ENCODE measurements at places on chromosomes 6 and 20.

GRCh38 chr20:20021835-20022234 lies 4.7 kb downstream of the NAA20 start:
- DNase-seq = no peak

DNA sequence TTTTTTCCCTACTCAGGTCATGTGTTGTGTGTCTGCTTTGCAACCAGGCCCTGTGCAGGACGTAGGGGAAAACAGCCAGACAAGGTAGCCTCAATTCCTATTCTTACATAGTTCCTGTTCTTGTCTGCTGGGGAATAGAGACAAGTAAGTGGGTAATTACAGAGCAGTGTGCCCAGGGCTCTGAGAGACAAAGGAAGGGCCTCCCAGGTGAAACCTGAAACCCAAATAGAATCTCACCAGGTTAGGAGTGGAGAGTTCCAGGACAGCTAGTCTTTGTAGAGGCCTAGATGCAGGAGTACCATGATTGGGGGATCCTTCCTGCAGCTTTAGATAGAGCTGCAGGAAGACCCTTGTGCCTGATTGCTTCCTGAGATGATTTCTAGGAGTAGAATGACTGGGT lies 48.4 kb downstream of the DHX35 start:
- no peak for DNase-seq

DNA sequence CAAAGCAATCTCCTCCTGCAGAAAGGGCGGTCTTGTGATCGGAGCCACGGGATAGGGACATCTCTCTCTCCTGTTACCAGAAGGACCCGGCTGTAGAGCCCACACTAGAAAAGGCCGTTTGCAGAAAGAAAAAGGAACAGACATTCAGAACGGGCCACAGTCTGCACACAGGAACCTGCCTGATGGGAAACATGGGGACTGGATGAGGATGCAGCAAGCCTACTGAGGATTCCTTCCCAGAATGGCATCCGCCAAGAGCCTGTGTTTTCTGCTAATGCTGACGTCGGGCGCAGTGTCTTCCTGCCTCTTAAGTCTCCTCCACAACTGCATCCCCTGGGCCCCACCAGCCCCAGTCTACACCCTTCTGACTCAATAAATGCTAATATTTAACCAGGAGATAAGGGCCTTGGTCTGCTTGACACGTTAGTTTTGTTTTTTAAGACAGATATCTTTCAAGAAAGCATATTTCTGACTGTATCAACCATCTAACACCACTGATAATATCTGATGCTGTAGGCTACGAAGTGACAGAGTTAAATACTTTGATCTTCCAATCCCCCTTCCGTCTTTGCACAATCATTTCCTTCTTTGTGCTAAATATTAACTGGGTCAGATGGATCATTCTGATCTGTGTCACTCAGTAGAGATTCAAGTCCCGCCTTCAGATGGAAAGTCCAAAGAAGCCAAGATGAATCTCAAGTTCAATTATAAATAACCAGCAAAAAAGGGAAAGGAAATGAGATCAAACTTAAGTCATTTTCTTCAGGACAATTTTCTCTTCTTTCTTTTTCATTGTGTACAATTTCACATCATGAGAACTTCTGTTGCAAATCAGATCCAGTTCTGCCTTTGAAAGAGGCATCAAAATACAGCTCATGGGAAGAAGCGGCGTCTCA lies 20.7 kb downstream of the FAM50B start:
- DNase-seq = no peak

- DNase-seq = no peak
Observed at GRCh38 chr6:21022343-21023107, 488.3 kb downstream of the CDKAL1 start.

- no peak for DNase-seq
Observed at GRCh38 chr6:142738731-142739130, 206.2 kb downstream of the HIVEP2 start.

DNA sequence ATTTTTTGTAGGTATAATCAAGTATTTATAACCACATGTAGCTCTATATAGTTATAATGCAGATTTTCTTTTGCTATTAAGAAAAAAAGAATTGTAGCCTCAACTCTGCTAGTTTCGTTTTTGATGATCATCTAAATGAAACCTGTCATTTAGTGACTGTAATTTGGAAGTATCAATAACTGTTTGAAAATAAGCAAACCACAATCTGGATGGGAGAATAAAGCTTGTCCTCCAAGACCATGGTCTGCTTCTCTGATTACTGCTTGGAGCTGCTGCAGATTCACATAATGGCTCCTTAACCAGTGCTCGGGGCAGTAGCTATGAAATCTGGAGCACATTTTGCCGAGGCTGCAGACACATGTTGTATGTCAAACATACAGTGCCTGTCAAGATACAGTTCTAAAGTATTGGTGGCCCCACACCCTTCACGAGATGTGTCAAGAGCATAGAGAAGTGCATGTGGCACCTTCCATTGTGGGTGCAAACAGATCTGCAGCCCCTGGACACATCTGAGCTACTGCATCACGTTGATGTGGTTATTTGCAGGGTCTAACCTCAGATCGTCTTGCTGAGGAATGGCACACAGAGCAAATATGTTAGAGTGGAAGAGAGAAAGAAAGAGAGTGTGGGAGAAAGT lies 255.7 kb upstream of the SUPT3H start:
- no peak for DNase-seq

DNA sequence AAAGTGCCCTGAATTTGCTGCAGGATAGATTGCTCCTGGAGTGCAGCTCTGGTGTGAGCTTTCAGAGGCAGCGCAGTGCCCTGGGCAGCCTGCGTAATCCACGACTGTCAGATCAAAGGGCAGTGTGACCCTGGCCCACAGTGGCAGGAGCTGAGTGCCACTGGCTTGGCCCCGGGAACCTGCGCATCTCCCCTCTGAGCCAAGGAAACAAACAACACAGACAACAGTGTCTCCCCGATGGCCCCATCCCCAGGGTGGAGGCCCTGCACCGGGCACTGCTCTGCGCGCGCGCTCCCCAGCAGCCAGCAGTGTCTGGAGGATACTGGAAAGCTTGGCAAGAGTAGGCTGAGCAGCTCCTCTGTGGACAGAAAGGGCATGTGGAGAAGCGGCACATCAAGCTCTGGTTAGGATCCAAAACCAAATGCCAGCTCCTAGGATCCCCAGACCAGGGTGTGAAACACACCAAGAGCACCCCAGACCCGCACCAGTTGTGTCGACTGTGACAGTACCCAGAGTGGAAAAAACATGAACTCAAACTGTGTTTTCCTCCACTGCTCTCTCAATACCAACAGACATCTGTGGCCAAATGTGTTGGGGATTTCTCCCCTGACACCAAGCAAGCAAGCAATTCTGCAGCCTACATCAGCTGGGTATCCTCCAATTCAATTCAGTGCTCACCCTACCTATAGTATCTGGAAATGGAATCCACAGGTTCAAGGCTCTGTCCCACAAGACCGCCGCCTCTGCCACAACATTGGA lies 26.7 kb downstream of the RBCK1 start:
- DNase-seq = no peak

DNA sequence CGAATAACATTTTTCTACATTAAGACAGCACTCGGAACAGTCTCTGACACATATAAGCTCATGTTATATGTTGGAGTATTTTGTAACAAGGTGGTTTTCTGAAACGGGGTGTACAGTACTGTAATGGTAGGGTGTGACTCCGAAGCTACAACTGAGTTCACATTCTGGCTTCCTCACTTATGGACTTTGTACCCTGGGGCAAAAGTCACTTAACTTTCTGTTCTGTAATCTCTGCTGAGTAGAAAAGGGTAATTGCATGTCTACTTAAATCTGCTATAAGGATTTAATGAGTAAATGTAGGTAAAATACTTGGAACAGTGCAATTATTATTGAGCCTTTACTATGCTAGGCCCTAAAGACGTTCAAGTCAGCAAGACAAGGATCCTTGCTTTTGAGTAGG lies 4.7 kb upstream of the LTV1 start:
- DNase-seq = no peak

GRCh38 chr6:122930252-122931180 lies 65.5 kb upstream of the CLVS2 start:
- DNase-seq = no peak

DNA sequence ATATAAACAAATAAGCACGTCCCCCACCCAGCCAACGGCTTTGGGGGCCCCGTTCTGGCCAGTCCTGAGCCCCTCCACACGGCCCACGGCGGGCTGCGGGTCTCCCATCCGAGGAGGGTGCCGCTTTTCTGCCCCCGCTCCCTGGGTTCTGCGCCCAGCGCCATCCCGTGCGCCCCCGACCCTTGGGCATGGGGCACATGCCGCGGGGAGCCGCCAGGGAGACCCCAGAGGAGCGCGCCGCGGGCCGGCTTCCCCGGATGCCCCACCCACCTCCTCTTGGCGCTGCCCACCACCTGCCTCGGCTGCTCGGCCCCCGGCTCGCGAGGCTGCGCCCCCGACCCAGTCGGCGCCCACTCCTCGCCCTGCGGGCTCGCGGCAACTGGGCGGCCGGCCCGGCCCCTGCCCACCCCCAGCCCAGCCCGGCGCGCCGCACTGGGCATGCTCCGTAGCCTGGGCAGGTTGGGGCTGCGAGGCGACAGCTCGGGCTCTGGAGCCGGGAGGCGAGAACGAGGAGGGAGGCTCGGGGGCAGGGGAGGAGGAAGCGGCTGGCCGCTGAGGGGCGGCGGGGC lies 570 bp upstream of the PLCB4 start:
- peak; percentile 87 for DNase-seq

GRCh38 chr20:50013976-50014375 lies 31.2 kb downstream of the SNAI1 start:
- no peak for DNase-seq

Measured in NCI-H2171 (cell line).